Small intestine (tissue), 16 donors: ENCODE measurements at places on chromosomes 7 and 10.
A peak's percentile ranks its signal among the peaks of the same experiment; 100 is the strongest.

- DNase-seq: no peak
Observed at GRCh38 chr10:48684792-48685623, at the start of gene WDFY4. TSS of gene WDFY4 (plus strand) at chr10:48684873. CDS start at chr10:48709733, 24,860 bp downstream.

DNA sequence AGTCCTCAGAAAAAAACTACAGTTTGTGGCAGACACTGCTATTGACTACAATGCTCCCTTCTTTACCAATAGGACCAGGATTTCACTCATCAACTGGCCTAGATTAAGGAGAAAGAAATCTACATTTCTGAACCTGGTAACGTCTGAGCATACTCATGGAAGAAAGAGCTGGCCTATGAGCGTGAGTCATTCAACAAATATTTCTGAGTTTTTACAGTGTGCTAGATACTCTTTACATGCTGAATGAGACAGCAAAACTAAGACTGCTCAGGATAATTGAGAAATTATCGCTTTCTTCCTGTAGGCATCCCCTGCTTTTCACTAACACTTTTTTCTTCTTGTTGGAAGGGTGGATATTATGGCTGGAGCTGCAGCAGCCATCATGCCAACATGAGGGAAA is 609.7 kb downstream of the TNS3 start:
- DNase-seq: no peak

DNA sequence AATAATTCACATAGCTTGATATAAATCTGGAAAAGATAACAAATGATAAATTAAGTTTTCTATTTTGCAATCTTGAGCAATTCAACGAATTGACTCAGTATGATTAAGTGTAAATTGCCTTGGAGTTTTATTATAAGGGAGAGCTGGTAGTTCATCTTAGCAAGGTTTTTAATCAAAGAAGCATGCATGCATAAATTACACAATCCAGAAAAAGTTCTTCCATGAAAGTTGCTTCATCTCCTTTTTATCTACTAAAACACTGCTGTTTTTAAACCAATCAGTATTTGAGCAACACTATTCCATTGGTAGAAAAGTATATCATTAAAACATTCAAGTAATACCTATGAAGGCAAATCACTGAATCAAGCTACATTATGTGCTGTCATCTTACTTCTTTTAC is 47.6 kb downstream of the POT1 start:
- DNase-seq: no peak

- DNase-seq: no peak
Observed at GRCh38 chr10:131964298-131964697, 17.4 kb downstream of the BNIP3 start.

- DNase-seq: no peak
Observed at GRCh38 chr7:130814778-130815335, 80.8 kb upstream of the KLF14 start.

DNA sequence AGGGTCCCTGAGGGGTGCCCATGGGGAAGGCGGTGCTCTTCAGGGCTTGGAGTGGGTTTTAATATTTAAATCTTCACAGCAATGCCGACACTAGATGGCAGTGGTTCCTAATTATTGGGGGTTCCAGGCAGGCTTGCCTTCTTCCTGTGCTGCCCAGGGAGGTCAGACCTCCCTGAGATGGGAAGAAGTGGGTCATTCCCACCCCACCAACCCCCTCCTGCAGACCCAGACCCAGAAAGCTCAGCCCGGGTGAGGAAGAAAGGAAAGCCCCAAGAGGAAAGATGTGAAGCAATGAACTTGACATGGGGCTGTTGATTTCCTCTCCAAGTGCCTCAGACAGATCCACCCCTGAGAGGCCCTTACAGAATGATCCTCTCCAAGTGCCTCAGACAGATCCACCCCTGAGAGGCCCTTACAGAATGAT is 85.1 kb upstream of the LANCL2 start:
- peak; percentile 69 for DNase-seq

- no peak for DNase-seq
Observed at GRCh38 chr10:101565936-101566332, 22.1 kb downstream of the POLL start.

DNA sequence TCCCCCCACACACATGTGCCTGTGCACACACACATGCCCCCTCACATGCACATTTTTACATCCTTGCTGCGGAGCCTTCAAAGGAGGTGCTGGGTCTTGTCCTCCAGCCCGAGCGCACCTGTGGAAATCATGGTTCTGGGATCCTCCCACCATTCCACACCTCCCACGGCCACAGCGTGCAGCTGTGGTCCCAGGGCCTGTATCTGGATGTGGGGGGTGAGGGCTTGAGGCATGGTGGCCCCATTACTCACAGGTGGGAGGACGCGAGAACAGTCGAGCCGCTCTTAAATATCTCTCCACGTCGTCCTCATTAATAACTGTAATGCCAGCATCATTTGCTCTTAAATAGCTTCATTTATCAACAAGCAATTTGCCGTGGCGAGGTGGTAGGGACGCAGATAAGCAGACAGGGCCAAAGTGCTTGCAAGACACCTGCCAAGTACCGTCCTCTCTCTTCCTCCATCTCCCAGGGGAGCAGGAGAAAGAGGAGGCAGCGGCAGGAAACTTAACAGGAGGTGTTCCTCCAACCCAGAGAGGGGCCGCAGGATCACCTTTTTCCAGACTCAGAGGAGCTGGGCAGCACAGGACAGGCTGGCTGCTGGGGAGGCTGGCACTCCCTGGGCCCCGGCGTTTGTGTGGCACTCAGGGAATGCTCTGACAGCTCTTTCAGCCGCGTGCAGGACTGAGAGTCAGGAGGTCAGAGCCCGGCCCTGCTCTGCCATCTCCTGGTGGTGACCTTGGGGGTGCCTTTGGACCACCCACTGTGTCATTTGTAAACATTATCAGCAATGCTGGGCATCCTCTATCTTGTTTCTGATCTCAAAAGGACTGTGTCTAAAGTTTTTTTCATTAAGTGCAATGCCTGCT is 87.4 kb downstream of the CDH23 start:
- DNase-seq: peak; percentile 20

DNA sequence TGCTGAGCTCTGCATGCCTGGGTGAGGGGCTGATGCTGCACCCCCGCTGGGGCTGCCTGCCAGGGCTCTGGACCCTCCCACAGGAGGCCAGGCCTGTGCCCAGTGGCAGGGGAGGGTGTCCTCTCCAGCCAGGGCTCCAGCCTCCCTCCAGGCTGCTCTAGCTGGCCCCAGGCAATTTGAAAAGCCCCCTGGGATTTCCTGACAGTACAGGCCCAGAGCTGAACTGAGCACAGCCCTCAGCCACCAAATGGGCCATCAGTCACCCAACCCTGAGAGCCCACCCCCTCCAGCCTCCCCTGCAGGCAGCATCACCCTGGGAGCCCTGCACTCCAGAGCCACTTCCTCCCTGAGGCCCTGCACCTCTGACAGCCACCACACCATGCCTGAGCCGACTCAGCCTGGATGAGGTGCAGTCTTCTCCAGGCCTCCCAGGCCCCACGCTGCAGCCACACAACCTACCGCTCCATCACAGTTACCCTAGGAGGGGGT is 101.8 kb upstream of the RET start:
- DNase-seq: no peak
